Vagina (tissue), 2 donors: ENCODE measurements at places on chromosomes 4 and X.
A peak's percentile ranks its signal among the peaks of the same experiment; 100 is the strongest.

DNA sequence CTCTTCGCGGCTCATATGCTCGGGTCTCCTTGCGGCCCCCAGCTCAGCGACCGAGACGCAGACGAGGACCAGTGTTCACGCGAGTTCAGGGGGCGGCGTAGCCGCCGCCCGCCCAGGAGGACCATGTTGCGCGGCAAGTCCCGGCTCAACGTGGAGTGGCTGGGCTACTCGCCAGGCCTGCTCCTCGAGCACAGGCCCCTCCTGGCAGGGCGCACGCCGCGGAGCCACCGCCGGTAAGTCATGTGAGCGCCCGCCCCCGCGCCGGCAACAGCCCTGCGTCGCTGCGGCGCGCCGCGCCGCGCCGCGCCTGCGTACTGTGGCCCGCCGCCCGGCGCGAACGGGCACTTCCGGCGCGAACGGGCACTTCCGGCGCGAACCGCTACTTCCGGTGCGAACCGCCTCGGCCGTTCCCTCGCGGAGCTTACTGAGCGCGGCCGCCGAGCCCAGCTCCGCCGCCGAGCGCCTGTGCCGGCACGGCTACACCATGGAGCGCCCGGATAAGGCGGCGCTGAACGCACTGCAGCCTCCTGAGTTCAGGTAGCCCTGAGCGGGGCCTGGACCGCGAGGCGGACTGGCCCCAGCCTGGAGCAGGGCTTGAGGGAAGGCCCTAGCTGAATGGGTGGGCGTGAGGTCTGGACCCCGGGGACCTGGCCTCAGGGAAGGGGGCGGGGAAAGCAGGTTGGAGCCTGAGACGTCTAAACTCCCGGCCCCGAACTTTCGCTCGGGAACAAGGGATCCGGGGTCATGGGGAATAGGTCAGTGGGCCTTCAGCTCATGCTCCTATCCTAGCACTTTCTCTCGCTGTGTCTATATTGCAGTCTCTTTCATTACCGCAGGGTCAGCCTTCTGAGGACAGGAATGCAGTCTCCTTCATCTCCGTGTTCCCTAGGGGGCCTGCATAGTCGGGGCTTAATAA, at the start of gene VMA21:
Gene VMA21 (plus strand): TSS at position 382 of the 916 bp plus-strand sequence. CDS start 103 bp downstream, at position 485.
- peak within 1 kb of the TSS; percentile 74 for H3K4me3 ChIP-seq
- no peaks in the 10 kb centered on the region for H3K27me3 ChIP-seq
- no peaks in the 10 kb centered on the region for H3K36me3 ChIP-seq
- H3K27ac ChIP-seq, result peak within 1 kb of the TSS; percentile 85
- peaks cover 16% of the 10 kb centered on the region for H3K4me1 ChIP-seq
- DNase-seq, result no peak

- H3K4me3 ChIP-seq, result peak overlapping the region; percentile 32
- H3K36me3 ChIP-seq, result no peaks in the 10 kb centered on the region
- peak overlapping the region; percentile 44 for H3K27ac ChIP-seq
- peaks cover 97% of the 10 kb centered on the region for H3K4me1 ChIP-seq
Observed at GRCh38 chrX:2703991-2704369, 12.9 kb downstream of the CD99 start.

GRCh38 chrX:29487714-29488113, 727.6 kb upstream of the MAGEB2 start:
- H3K27me3 ChIP-seq, result no peaks in the 10 kb centered on the region
- no peaks in the 10 kb centered on the region for H3K4me1 ChIP-seq
- no peaks in the 10 kb centered on the region for H3K36me3 ChIP-seq
- H3K4me3 ChIP-seq, result no peak overlapping the region

DNA sequence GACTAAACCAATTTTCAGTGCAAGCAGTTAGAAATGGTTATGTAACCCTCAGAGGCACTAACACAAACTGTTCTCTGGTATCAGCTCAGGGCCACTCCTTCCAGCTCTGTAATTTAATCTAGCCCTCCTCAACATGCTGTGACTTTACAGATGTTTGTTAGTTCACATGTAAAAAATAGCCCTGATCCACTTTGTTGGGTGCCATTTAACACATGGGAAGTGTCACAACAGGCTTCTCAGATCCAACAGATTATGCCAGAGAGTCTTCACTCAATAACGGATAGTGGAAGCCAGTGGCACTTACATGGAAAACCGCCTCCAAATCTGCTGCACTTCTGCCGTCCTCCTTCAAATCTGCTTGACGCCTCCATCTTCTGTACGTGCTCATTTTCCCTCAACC, 51.6 kb downstream of the ATP8A1 start:
- H3K27me3 ChIP-seq, result no peaks in the 10 kb centered on the region
- DNase-seq, result no peak
- no peaks in the 10 kb centered on the region for H3K36me3 ChIP-seq
- no peaks in the 10 kb centered on the region for H3K4me1 ChIP-seq

GRCh38 chr4:6226506-6226905, 26.2 kb upstream of the JAKMIP1 start:
- no peak for DNase-seq
- H3K4me1 ChIP-seq, result no peaks in the 10 kb centered on the region
- no peaks in the 10 kb centered on the region for H3K27me3 ChIP-seq

GRCh38 chr4:53354012-53354722, 11.7 kb downstream of the SCFD2 start:
- DNase-seq, result no peak
- no peaks in the 10 kb centered on the region for H3K36me3 ChIP-seq
- H3K4me1 ChIP-seq, result no peaks in the 10 kb centered on the region

DNA sequence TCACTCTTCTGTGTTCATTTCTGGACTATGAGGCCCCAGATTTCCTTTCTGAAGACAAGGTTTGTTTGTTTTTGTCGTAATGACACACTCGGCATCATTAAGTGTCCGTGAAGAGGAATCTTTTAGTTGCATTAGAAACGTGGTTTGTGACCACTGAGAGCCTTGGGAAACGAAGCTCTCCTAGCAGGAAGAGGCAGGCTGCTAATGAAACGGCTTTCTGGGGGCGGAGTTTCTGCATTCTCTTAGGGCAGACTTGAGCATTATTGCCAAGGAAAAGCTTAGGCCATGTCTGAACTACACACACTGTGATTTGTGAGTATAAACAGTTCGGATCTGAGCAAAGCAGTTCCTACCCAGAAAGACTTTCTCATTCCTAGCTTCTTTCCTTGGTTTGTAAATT, 64.0 kb downstream of the SOX3 start:
- no peak overlapping the region for H3K27ac ChIP-seq
- no peaks in the 10 kb centered on the region for H3K4me1 ChIP-seq
- no peak overlapping the region for H3K4me3 ChIP-seq
- H3K36me3 ChIP-seq, result no peaks in the 10 kb centered on the region
- no peaks in the 10 kb centered on the region for H3K27me3 ChIP-seq
- no peak for DNase-seq

DNA sequence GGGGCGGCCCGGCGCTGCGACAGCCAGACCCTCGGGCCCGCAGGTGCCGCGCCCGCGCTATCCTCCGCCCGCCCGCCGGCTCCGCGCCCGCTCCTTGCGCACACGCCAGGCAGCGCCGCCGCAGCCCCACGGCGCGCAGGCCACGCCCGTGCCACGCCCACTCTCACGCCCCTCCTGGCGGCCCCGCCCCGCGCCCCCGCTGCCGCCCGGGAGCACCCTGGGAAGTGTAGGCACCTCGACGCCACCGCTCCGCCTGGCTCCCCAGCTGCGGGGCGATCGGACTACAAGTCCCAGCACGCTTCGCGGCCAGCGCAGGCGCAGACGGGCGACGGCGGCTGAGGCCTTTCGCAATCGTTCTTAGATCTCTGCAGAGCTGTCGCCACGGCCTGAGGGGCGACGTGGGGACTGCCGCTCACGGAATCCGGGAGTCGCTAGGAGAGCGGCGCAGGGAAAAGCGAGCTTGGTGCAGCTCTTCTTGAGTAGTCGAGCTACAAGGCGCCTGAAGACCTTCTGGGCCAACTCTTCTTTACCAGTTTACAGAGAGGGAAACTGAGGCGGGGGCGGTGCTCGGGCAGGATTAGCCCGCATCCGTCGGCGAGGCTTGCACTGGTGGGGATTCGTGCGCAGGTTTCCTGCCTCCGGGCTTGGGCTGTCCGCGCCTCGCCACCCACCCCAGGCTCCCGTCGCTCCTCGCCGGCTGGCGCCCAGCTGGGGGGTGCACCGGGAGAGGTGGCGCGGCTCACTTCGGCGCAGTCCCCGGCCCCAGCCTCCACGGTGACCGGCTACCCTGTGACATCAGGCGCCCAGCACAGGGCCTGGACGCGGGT, at the start of gene ABLIM2:
Gene ABLIM2 (minus strand): TSS at position 104 of the 827 bp plus-strand sequence. CDS start 124 bp downstream, outside the sequence.
- H3K27ac ChIP-seq, result peak within 1 kb of the TSS; percentile 53
- H3K27me3 ChIP-seq, result peaks cover 5% of the 10 kb centered on the region
- DNase-seq, result no peak
- H3K4me1 ChIP-seq, result peaks cover 30% of the 10 kb centered on the region
- H3K36me3 ChIP-seq, result no peaks in the 10 kb centered on the region

DNA sequence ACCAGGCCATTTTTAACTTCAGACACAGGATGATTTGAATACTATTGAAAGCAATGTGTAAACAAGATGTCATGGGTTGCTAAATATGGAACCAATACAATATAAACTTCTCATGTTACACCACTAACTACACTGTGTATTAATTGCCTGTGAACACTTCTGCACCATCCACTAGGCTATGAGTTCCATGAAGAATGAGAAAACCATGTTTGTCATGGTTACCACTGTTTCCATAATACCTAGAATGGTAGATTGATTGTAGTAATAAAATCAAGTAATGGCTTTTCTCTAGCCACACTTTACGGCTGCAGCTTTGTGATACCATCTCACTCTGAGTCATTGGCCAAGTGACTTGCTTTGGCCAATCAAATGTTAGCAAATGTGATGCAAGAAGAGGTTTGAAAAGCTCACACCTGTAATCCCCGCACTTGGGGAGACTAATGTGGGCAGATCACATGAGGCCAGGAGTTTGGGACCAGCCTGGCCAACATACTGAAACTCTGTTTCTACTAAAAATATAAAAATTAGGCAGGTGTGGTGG, 19.9 kb upstream of the CYBB start:
- no peak overlapping the region for H3K27ac ChIP-seq
- no peak overlapping the region for H3K4me3 ChIP-seq
- H3K4me1 ChIP-seq, result no peaks in the 10 kb centered on the region
- no peaks in the 10 kb centered on the region for H3K27me3 ChIP-seq
